Esophagus muscularis mucosa (tissue), 4 donors: ENCODE measurements at places on chromosomes 7 and 10. TPM values are rescaled to one million over a fixed set of nuclear protein-coding genes. Genes with fewer than 3 reads are reported as not detected.

- H3K27me3 ChIP-seq, result no peaks in the 10 kb centered on the region
- peaks cover 38% of the 10 kb centered on the region for H3K4me1 ChIP-seq
- DNase-seq, result no peak
- no peak overlapping the region for H3K27ac ChIP-seq
- no peaks in the 10 kb centered on the region for H3K36me3 ChIP-seq
- no peak overlapping the region for H3K4me3 ChIP-seq
Measured at GRCh38 chr10:110353244-110354119, 48.8 kb upstream of the SMNDC1 start.

PUS7 gene
- 12.8 TPM for total RNA-seq

DNA sequence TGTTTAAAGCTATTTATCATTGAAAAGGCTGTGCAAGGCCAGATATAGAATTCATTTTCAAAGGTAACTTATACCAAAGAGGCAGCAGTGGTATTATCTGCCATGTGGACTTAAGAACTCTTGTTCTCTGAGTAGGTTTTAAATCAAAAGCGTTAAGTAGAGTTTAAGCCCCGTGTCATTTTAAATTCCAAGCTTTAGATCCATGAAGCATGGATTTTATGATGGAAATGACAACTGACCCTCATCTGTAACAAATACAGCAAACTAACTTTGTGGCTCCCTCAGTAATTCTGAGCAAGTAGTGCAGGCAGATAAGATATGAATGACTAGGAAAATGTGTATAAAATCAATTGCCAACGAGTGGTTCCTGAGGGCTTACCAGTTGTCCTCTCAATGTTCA is 247.0 kb downstream of the WDR11 start:
- H3K27ac ChIP-seq, result no peak overlapping the region
- H3K27me3 ChIP-seq, result no peaks in the 10 kb centered on the region
- H3K36me3 ChIP-seq, result no peaks in the 10 kb centered on the region
- no peak overlapping the region for H3K4me3 ChIP-seq

- no peaks in the 10 kb centered on the region for H3K36me3 ChIP-seq
- no peaks in the 10 kb centered on the region for H3K27me3 ChIP-seq
- peak overlapping the region; percentile 82 for H3K4me3 ChIP-seq
- no peak for DNase-seq
- peak overlapping the region; percentile 88 for H3K27ac ChIP-seq
- H3K4me1 ChIP-seq, result peaks cover 32% of the 10 kb centered on the region
Measured at GRCh38 chr7:90594751-90595317, 1.3 kb upstream of the CDK14 start.

DNA sequence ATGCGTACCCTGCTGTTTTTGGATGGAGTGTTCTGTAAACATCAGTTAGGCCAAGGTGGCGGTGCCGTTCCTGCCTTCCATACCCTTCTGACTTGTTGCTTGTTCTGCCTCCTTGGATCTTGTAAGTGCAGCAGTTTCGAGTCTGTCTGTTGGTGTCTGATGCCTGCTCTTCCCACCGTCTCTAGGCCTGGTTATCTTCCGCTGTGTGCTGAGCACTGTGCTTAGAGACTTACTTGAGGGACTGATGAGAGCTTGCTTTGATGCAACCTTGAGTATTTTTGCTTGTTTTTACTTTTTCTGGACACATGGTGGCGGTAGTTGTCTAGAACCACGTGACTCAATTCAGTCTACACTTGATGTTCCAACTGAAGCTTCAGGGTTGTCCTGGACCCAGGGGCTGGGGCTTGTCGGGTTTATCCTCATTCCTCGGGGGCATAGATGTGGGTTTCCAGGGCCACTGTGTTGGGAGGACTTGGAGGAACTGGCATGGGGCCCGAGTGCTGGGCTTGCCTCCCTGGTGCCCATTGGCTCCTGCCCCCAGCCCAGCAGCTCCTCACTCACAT is 14.4 kb upstream of the SPRN start:
- H3K4me1 ChIP-seq, result no peaks in the 10 kb centered on the region
- DNase-seq, result peak; percentile 47
- H3K36me3 ChIP-seq, result no peaks in the 10 kb centered on the region

- H3K36me3 ChIP-seq, result no peaks in the 10 kb centered on the region
- H3K4me3 ChIP-seq, result peak overlapping the region; percentile 61
- peak overlapping the region; percentile 65 for H3K27ac ChIP-seq
- H3K4me1 ChIP-seq, result peaks cover 23% of the 10 kb centered on the region
- DNase-seq, result no peak
- no peaks in the 10 kb centered on the region for H3K27me3 ChIP-seq
Measured at GRCh38 chr7:23247046-23247602, 549 bp downstream of the GPNMB start.
